ENCODE measurements at places on chromosomes 3 and 15.

GRCh38 chr15:85048430-85048829 is 66.8 kb downstream of the PDE8A start:
- DNase-seq, result no peak

- DNase-seq, result no peak
Measured at GRCh38 chr3:9345041-9345440, 17.8 kb upstream of the THUMPD3 start.

DNA sequence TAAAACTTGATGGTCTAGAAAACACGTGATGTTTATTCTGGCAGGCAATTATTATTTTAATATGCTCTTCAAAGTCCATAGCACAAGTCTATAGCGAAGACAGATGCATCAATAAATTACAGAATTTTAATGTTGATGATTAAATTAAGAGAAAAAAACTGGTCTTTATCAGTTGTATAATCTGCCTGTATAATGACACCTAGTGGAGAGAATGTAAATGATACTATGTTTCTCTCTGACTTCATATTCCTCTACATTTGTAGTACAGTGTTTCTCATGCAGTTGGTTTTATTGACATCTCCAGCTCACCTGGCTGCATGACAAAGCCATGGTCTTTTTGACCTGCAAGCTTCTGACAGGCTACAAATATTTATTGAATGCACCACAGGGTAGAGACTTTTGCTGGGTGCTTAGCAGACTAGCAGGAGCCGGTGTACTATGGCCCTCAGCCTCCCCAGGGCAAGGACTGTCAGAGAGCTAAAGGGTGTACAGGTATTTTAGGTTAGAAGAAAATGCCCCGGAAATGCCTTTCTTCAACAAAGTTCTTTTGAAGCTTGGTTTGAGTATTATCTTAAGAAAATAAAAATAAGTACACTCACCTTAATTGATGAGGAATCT is 289.9 kb downstream of the GAP43 start:
- DNase-seq, result no peak

GRCh38 chr3:143354342-143354741 is 234.8 kb downstream of the CHST2 start:
- DNase-seq, result no peak

GRCh38 chr3:12830785-12831156 is 10.6 kb downstream of the RPL32 start:
- no peak for DNase-seq

DNA sequence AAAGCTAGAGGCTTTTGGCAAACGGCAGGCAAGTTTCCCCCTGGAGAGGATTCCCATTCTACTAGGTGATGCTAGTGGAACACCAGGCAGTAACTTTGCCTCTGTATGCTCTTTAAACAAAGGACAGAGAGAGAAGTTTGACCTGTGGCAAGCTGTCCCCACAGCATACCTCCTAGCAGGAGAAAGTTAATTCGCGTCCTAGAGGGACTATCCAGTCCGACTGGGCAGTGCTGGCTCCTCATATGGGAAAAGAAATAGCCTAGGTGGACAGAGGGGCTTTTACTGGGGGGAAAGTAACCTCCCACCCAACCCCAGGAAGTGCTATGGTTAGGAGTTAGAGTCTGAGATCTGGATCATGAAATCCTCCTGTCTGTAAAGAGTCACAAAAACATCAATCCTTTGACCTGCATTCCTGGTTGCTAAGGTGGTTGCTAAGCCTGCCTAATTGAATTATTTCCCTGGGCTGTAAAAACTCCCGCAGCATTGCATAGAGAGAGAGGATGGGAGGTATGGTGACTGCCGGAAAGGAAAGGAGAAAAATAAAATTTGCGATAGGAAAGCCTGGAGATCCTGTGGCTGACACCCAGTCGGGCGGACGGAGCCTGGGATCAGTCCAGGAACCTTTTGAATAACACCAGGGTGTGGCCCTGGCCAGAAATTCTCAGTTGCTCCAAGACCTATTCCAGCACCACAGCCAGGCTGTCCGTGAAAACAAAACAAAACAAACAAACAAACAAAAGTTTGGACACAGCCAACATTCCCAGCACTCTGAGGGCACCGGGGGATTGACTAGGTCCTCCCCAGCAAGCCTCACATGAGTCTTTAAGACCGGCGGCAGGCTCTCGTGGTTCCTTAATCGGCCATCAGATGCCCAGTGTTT is 67.7 kb upstream of the ATP11B start:
- DNase-seq, result no peak

DNA sequence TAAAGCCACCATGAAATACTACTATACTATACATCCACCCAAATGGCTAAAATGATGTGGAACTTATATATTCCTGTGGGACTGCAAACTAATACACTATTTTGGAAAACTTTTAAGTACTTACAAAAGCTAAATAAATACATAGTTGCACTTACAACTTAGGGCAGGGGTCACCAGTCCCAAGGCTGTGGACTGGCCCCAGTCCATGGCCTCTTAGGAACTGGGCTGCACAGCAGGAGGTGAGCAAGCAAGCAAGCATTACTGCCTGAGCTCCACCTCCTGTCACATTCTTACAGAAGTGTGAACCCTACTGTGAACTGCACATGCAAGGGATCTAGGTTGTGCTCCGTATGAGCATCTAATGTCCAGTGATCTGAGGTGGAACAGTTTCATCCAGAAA is 18.1 kb downstream of the PIGB start:
- no peak for DNase-seq

DNA sequence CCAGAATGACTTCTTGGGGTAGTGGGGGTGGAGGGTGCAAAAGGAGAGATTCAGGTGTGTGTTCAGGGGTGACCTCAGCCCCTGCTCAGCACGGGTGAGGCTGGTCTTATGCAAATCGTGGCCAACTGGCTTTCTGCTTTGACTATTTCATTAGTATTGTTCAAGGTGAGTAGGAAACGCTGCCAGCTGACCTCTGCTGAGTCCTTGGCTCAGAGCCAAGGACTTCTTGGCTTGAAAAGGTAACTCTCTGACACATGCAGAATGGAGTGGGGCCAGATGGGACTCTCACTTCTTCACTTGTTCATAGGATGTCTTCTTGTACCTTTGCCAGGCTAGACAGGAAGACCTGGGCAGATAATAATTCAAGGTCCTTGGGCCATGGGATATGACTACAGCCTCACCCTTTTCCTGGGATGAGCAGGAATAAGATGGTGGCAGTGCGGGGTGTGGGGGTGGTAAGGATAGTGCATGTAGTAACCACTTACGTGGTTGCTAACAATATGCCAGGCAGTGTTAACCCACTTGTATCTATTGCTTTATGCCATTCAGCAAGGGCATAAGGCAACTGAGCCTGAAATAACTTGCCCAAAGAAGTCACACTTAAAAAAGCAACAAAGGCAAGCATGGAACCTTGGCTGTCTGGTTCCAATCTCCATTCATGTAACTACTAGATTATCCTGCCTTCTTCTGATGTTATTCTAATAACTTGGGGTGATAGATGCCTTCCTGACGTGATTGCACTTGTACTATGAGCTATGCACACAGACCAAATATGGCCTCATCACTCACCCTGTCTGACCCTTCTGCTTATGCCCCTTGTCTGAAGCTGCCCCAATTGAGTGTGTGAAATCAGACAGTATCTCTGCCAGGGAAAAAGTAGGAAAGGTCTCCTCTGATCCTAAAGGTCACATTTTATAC is 193.1 kb downstream of the NR1D2 start:
- no peak for DNase-seq

- no peak for DNase-seq
Measured at GRCh38 chr3:100615684-100616083, 6.3 kb downstream of the ADGRG7 start.

GRCh38 chr15:48930735-48931134 is 33.0 kb downstream of the SHC4 start:
- no peak for DNase-seq

Measured in AG08396 (cell line).